ENCODE measurements at places on chromosomes 3 and 15.

DNA sequence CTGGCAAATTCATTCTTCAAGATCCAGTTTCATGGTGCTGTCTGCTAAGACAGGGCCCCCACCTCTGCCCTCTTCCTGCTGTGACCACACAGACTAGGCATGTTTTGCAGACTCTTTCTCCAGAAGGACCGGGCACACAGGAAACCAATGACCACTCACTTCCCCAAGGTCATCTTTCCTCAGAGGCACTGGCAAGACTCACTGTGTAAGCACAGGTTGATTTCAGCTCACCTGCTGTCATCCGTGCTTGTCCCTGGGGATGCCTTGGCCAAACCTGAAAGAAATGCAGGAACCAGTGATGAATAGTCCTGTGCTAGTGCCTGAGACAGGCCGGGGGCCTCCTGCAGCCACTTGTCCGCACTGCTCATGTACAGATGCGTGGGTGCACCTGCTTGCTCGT, 33.5 kb downstream of the ALS2CL start:
- ATAC-seq: no peak

DNA sequence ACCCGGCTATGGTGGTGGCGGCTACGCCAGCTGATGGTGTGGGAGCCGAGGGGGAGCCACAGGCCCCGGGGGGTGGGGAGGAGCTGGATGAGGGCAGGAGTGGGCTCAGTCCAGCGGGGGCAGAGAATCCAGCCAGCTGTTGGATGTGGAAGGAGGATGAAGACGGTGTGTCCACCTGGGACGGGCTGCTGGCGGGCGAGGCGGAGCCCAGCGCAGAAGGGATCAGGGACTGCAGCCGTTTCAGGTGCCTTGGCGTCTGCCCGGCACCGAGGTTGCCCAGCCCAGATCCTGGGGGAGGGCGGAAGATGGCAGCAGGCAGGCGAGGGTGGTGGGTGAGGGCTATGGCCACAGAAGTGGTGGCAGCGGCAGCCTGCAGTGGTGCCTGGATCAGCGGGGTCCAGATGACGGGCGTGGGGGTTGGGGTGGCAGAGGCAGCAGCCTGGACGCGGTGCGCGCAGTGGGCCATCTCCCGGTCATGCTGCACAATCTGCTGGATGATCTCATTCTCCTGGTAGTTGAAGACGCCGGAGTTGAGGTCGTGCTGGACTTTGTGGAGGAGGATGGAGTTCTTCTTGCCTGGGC, 45.3 kb downstream of the HCN4 start:
- ATAC-seq: no peak

DNA sequence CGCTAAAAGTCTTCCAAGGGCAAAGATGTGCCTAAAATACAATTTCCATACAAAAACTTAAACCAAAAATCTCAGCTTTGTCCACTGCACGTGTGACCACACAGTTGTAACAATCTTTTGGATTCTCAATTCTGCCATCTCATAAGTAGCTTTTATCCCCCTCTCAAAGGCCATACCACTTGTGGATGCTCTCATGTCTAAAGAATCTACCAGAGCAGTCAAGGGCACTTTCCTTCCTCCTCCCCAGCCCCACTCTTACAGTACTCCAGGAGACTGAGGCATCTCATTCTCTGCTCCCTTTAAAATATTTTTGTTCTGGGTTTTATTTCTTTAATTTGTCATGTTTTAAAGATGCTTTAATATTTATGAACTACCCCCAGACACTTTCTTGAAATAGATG, 102.3 kb upstream of the PFN2 start:
- ATAC-seq: no peak

GRCh38 chr3:69692761-69693160, 46.5 kb upstream of the MITF start:
- no peak for ATAC-seq

DNA sequence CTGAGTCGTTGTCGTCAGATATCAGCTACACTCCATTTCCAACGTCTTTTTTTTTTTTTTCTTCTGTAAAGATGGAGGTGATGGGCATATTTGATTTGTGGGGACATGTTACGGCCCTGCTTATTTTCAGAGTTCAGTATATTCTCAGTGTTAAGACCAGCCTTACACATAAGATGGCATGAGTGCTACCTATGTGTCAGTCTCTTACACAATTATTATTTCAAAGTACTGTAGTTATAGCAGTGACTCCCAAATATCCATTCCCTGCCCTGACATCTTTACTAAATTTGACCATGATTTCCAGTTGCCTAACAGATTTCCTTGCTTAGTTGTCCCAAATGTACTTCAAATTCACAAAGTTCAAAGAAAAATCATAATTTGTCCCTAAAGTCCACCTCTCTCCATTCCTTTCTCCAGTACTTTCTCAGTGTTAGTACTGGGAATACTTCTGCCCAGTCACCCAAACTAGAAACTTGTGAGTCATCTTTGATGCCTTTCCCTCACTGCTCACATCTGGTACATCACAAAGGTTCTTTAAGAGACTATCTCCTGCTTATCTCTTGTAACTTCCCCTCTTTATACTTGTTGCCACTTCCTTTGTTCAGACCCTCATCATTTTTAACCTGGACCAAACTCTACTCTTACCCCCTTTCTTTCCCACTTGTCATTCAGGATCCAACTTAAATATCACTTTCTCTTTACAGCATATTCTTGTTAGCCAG, 67.0 kb downstream of the ZNF609 start:
- ATAC-seq: no peak

DNA sequence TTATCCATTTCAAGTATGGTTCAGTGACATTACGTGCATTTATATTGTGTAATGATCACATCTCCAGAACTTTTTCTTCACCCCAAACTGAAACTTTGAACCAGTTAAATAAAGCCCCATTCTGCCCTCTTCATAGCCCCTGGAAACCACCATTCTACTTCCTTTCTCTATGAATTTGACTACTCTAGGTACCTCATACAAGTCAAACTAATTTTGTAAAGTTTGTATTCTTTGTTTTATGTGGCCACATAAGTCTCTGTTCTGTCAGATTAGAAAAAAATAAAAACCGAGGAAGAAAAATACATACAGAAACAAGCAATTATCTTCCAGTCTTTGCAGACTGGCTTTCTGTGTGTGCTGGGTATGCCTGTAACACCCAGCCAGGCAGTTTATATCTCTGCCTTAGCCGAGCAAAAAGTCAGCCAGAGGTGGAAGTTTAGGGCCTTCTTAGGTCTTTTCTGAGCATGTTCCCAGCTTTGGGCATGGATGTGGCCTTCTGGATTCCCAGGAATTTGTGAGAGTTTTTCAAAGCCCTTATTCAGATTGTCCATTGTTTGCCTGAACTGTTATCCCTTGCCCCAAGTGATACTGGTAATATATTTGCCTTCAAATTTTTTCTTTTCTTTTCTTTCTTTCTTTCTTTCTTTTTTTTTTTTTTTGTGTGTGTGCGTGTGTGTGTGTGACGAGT, 6.0 kb upstream of the GRAMD1C start:
- ATAC-seq: peak; percentile 62

- peak; percentile 39 for ATAC-seq
Measured at GRCh38 chr3:23916152-23916885, 471 bp downstream of the NKIRAS1 start.

GRCh38 chr3:59212128-59212779, 162.4 kb upstream of the CFAP20DC start:
- ATAC-seq: peak; percentile 58

DNA sequence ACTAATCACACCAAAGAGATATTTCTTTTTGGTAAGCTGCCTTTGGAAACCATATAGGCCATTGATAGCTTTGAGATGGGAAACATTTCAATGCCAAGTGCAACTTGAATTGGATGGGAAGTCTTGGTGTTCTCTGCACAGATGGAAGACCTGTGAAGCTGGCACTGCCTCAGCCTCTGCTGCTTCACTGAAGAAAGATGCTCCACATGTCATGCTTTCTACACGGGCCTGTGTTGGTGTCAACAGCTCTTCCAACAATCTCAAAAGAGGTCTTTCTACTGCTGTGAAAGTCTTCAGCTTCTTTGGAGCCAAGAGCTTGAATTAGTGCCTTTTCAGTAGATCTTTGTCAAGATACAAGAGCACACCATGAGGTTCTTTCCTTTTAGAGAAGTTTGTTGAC, 169.0 kb downstream of the SPATA16 start:
- ATAC-seq: no peak

- no peak for ATAC-seq
Measured at GRCh38 chr3:22582266-22582665, 620.9 kb upstream of the UBE2E2 start.
